ENCODE measurements at places on chromosomes 7 and 10. TPM values are rescaled to one million over a fixed set of nuclear protein-coding genes. Genes with fewer than 3 reads are reported as not detected.

- no peak for DNase-seq
Observed at GRCh38 chr10:77185696-77186095, 451.9 kb downstream of the KCNMA1 start.

GRCh38 chr10:95266674-95267095 is 24.1 kb downstream of the PDLIM1 start:
- DNase-seq, result no peak

GRCh38 chr10:49651039-49651835 is 28.2 kb upstream of the C10orf53 start:
- no peak for DNase-seq

- no peak for DNase-seq
Observed at GRCh38 chr7:32223721-32224120, 153.5 kb upstream of the PDE1C start.

DNA sequence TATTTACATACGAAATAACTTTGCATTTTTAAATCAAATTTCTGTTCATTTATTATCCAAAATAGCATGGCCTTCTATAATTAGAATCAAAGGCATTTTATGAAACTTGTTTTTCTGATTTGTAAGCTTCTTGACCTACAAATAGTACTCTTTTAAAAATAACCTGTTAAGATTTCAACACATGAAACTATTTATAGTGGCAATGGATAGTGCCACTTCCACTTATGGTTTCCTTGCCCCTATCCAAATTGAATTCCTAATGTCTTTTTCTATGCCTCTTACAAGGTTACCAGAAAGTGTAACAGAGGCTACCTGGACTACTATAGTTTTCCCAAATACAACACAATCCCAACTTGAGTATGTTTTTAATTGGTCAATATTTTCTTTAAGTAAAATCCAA is 263.5 kb downstream of the SEMA3D start:
- DNase-seq, result no peak

DNA sequence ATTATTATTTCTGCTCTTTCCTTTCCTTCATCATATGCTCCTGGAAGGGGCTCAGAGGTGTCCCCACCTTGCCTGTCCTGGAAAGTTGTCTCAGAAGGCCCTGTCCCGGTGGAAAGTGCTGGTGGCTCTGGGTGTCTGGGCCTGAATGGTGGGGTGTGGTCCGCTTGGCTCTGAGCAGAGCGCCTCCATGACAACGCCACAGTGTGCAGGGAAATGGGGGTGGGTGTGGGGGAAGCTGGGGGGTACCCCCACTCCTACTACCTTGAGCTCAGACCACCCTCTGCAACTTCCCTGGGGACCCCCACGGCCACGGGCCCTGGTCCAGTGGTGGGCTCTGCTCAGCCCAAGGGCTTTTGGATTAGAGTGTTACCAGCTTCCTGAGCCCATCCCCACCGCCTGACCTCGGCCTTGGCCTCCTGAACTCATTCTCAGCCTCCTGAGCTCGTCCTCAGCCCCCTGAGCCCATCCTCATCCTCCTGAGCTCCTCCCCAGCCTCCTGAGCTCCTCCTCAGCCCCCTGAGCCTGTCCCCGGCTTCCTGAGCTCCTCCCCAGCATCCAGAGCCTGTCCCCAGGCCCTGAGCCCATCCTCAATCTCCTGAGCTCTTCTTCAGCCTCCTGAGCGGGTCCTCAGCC is 106.4 kb upstream of the FAM20C start:
- no peak for DNase-seq

Gene C7orf25
- total RNA-seq, result 9.3 TPM

Gene LANCL2
- total RNA-seq, result 13.2 TPM

Gene ABCC2
- total RNA-seq, result 1.1 TPM

Gene WNT16
- total RNA-seq, result not detected

Gene VIPR2
- 1.8 TPM for total RNA-seq

Gene CCNJ
- 6.0 TPM for total RNA-seq
